ENCODE measurements at places on chromosomes 7 and 10.

GRCh38 chr7:108034586-108034985 is 31.6 kb upstream of the LAMB1 start:
- no peak for DNase-seq

DNA sequence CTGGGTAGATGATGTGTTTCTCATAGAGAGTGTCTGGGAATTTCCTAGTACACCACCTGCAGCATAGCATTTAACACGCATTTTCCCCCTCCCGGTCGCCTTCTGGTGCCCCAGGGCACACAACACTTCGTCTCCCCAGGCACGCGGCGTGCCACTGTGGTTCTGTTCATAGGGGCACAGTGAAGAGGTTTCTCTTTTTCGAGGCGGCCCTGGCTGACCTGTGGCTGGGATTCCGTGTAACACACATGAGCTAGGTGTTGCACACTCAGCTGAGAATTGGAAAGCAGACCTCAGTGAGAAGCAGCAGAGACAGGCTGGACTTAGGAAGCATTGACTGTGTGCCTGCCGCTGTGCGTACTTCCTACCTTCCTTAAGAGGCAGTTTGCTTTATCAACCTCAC is 214.3 kb upstream of the SHH start:
- no peak for DNase-seq

DNA sequence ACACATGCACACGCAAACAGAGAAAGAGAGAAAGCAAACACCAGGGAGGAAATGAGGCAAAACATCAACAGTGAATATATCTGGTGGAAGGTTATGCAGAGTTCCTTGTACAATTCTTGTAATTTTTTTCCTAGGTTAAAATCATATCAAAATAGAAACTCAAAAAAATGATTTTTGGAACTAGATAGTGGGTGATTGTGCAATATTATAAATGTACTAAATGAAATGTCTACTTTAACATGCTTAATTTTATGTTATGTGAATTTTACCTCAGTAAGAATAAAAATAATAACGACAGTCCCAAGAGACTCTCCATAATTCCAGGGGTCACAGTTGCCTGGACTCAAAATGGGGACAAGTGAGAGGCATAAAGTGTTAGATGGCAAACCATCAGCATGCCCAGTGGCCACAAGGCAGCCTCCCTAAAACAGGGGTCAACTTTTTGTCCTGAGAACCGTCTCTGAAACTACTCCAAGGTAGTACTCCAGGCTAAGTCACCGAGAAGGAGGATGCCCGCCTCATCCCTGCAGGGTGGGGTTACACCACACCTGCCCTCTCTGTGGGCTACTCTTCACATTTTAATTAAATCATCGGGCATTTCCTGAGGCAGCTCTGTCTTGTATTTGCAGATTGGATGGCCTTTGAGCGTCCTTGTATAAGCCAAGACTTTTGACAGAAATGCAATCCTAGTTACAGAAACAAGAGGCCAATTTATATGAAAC is 267.7 kb downstream of the ELMO1 start:
- DNase-seq: no peak

- no peak for DNase-seq
These were observed 370.8 kb downstream of the EXOC4 start for GRCh38 chr7:133623721-133624120.

DNA sequence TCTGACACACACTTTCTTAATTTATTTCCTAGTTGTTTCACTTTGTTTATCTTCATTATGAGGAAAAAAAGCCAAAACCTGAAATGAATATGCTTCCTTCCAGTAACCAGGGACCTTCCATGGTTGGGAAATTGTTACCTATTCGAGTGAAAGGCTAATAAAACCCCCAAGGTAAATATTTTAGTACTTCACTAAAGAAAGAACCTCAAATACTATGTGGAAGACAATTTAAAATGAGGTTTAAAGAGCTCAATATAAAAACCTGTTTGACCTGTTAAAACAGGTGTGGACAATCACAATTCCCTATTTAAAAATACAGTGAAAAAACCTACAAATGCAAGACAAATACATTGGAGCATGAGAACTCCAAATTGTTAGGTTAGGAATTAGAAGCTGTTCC is 192.6 kb downstream of the CFTR start:
- peak; percentile 67 for DNase-seq

- DNase-seq: no peak
These were observed 651.8 kb downstream of the PARD3 start for GRCh38 chr10:34163075-34163905.

All from NCI-H1092 treated with DMSO at 0.1 percent for 48 hours (cell line).